ENCODE measurements at places on chromosomes 2 and 18.

DNA sequence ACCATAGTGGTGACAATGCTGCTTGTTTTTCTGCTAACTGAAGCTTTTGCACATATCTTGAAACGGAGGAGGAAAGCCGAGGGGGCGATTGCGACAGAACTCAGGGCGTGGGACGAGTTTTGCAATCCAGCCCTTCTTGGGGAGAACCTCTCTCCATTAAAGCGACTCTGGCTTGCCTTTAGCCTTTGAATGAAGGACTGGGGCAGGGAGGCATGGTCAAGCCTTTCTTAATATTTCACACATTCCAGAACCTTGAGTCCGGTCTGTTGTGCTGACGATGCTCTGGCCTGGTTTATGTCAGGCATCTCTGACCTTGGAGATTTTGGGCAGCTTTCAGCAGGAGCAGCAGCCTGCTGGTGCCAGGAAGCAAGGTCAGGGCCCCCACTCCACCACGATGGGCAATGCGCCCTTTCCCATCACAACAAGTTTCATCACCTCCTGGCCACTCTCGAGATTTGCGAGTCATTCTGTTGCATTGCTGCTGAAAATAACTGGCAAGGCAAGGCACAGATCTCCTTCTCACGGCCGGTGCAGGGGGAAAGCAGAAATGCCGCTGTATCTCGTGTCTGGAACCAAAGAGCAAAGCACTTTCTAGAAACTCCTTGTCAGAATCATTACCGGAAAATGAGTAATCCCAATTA lies 10.8 kb downstream of the EMILIN2 start:
- DNase-seq, result no peak

DNA sequence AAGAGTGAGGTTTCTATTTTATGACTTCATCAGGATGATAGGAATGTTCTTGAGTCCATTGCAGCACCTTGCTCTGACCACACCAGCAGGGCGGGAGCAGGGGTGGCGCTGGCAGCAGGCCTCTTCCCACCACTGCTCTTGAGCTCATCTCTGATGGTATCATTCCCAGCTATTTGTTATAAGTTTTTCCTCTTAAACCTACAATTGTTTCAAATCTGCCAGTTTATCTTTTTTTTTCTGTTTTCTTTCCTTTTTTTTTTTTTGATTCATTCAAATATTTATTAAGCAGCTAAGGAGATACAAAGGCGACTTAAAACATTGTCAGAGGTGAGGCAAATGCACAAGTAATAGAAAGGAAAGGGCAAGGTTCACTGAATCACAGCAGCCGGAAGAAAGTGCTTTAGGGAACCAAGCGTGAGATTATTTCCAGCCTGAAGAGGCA lies 28.7 kb downstream of the NIFK start:
- peak; percentile 49 for DNase-seq

- DNase-seq, result no peak
Observed at GRCh38 chr2:19710230-19710629, 191.6 kb downstream of the TTC32 start.

DNA sequence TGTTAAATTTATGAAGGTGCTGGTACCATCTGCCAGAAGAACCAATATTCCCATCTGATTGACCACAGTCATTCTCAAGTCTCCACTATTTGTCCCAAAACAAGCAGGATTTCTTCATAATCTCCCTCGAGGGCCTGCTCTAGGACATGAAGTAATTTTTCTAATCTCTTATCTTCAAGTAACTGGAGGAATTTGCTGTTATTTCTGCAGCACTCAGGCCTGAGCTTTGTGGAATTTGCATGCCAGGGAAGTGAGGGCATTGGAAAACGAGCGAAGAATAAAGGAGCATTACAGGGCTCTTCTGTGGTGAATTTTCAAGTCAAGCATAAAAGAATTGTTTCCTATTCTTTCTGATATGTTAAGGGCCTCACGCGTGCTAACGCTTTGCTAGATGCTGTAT lies 161.2 kb upstream of the EPAS1 start:
- DNase-seq, result no peak

- DNase-seq, result no peak
Observed at GRCh38 chr18:11866764-11867163, 15.6 kb downstream of the CHMP1B start.

GRCh38 chr2:209463226-209463625 lies 39.4 kb downstream of the MAP2 start:
- no peak for DNase-seq

GRCh38 chr2:34306745-34307144 lies 707.6 kb upstream of the FAM98A start:
- no peak for DNase-seq

- no peak for DNase-seq
Observed at GRCh38 chr2:149732001-149732685, 144.6 kb upstream of the MMADHC start.

DNA sequence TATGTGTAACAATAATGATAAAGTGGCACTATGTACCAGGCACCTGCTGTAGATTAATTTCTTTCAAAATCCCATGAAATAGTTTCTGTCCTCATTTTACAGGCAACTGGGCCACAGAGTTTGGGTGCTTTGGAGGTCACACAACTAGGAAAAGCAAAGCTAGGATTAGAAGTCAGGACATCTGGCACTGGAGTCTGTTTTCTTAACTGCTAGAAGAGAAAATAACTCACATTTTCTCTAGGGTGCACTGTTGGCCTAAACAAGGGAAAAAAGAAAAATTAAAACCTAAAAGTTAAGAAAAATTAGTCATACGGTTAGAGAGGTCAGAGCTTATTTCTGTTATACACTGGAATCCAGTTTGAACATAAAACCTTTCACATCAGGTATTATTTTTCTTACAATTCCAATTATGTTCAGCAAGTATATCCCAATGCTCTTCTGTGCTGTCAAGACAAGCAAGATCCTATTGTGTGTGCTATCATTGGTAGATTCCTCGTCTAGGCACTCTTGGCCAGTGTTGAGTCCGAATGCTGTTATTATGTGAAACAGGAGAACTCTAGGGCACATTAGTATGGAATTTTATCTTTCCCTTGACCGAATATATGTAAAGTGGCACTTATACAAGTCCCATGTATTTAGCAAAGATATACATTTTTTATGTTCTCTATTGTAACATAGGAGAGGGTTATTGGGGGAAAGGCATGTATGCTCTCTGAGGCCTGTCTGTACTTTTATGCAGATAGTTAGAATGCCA lies 1.5 kb upstream of the OSGEPL1 start:
- DNase-seq, result no peak

GRCh38 chr18:7021994-7022840 lies 95.4 kb downstream of the LAMA1 start:
- DNase-seq, result peak; percentile 75

DNA sequence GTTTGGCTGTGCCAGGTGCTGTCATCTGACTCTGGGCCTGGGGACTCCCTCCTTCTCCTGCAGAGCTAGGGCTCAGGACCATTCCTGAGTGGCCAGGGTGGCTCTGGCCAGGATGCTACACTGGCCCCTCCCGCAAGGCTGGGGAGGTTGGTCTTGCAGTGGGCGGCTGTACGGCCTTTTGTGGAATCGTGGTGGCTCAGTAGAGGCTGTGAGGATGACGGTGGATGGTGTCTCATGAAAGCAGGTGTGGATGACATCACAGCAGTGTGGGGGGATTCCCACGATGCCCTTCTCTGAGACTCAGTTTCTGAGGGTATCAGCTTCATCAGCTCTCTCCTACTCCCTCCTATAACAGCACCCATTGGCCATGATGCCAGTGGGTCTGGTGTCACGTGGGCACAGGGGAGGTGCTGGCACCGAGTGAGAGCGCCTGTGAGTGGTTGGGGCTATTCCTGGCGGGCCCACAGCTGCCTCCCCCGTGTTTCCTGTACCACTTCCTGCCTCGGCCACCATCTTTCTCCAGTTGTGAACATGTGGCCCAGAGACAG lies 144.2 kb upstream of the HDAC4 start:
- no peak for DNase-seq

DNA sequence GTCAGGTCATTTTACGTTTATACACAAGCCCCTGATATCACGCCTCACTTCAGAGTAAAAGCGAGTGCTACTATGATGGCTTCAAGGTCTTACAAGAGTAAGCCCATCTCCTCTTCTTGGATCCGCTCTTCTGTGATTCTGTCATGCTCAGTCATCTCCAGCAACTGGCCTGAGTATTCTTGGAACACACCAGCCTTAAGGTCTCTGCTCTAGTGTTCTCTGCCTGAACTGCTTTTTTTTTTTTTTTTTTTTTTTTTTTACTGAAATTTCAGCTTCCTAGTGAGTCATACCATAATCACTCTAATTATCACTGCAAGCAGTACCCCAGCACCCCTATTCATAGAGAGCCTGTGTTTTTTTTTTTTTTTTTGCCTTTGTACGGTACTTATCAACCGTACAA lies 1228.9 kb downstream of the CNTNAP5 start:
- DNase-seq, result no peak

- no peak for DNase-seq
Observed at GRCh38 chr2:148493822-148494563, 150.6 kb upstream of the EPC2 start.

- no peak for DNase-seq
Observed at GRCh38 chr2:7032371-7032770, 115.2 kb downstream of the RNF144A start.

GRCh38 chr2:218852911-218853667 lies 6.5 kb upstream of the WNT6 start:
- DNase-seq, result peak; percentile 23

DNA sequence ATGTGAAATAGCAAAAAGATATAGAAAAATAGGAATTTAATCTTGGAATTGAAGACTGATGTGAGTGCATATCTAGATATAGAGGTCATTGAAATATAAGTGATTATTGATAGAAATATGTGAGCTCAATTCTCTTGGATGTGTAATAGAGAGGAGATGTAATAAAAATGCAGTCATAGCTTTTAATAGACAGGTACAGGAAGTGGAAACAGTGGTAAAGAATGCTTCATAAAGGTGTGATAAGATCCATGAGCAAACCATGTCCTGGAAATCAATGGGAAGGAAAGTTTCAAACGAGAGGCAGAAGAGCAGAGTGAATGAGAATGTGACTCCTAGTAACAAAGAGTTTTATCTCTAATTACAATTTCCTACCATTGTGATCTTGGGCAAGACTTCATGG lies 634.7 kb upstream of the ZNF804A start:
- DNase-seq, result no peak

GRCh38 chr2:201260302-201260800 lies at the start of gene CASP8:
Gene CASP8 (plus strand): TSS chr2:201260536. CDS start chr2:201266487, 5,951 bp downstream.
- DNase-seq, result no peak

DNA sequence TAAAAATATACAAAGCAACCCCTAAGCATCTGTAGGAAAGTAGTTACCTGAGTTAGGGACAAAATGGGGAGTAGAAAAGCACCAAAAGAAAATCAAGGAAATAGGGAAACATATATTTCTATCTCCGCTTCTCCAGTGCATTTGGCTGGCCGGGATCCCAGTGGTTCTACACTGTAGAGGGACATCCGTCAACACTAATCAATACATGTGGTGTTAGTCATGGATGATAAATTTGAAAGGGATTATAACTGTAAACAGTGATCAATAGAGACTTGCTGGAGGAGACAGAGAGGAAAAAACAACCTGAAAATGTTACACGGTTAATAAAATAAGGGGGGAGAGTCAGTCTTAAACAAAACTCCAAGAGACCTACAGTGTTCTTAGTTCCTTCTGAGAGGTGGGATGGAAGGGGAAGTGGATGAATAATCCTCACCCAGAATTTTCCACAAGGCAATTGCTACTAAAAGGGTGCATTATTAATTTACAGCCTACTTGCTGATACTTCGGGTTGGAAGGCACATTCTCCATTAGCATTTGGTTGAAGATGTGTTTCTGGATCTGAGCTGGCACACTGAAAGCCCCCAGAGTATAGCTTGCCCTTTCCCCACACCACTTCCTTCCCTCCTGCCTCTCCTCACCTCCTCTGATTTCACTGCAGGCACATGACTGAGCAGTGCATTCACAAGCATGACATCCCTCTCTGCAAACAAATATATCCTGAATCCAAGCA lies 530.0 kb downstream of the BCL11A start:
- DNase-seq, result no peak

DNA sequence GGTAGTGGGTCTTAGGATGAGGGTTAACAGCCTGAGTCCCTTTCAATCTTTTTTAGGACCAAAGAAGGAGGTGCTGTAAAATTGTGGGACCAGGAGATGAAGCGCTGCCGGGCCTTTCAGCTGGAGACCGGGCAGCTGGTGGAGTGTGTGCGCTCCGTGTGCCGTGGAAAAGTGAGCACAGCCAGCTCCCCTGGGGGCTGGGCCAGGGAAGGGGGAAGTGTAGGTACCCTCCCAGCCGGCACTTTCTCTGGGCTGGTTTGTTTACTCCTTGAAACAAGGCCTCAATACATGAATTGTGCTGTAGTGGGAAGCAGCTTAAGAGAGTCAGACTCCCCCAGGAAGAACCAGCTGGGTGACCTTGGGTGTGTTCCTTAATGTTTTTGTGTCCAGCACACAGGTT lies 90.1 kb downstream of the RTN4 start:
- DNase-seq, result no peak

GRCh38 chr2:18792684-18793083 lies 203.3 kb upstream of the NT5C1B start:
- no peak for DNase-seq

DNA sequence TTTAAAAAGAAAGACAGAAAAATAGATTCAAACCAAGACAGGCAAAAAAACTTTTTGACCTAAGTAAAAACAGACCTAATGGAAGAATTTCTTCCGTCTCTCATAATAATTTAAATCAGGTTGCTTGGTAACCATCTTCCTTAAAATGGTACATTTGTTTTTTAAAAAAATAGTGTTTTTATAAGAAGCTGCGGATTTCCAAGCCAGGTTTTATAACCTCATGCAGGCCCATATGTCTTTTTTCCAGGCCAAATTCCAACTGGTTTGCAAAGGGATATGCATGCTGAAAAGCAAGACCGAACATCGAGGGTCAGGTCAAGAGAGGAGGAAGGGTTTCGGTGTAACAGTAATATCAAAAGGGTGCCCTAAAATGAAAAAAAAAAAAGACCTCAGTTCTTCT lies 172.9 kb downstream of the MAIP1 start:
- no peak for DNase-seq

DNA sequence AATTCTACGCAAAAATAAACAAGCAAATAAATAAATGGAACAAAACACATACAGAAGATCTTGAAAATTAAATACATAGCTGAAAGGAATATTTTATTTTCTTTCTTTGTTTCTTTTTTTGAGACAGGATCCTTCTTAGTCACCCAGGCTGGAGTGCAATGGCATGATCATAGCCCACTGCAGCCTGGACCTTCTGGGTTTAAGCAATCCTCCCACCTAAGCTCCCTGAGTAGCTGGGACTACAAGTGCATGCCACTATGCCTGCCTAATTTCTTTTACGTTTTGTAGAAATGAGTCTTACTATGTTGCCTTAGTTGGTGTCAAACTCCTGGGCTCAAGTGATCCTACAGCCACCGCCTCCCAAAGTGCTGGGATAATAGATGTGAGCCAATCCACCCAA lies 44.6 kb upstream of the ACTR3 start:
- DNase-seq, result no peak

- DNase-seq, result no peak
Observed at GRCh38 chr18:49725809-49726674, 87.3 kb downstream of the ACAA2 start.

GRCh38 chr2:30222031-30222430 lies 9.3 kb upstream of the LBH start:
- DNase-seq, result no peak

Data from NCI-H1417 (cell line).